Jurkat, Clone E6-1 (cell line): ENCODE measurements at places on chromosomes 1 and 21.

DNA sequence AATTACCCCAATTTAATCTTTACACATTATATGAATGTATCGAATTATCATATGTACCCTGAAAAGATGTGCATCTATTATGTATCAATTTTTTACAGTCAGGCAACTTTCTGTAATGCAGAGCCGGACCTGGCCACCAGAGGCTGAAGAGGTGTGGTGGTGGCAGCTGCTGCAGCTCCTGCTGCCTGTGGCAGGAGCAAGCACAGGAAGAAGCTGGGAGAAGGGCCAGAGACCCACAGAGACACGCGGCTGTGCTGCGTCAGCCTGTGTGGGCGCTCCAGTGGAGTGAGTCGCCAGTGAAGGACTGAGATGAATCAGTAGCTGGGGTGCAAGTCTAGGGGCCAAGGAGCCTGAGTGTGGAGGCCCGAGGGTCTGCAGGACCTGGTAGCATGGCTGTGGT lies 74.3 kb upstream of the COG2 start:
- DNase-seq: no peak

DNA sequence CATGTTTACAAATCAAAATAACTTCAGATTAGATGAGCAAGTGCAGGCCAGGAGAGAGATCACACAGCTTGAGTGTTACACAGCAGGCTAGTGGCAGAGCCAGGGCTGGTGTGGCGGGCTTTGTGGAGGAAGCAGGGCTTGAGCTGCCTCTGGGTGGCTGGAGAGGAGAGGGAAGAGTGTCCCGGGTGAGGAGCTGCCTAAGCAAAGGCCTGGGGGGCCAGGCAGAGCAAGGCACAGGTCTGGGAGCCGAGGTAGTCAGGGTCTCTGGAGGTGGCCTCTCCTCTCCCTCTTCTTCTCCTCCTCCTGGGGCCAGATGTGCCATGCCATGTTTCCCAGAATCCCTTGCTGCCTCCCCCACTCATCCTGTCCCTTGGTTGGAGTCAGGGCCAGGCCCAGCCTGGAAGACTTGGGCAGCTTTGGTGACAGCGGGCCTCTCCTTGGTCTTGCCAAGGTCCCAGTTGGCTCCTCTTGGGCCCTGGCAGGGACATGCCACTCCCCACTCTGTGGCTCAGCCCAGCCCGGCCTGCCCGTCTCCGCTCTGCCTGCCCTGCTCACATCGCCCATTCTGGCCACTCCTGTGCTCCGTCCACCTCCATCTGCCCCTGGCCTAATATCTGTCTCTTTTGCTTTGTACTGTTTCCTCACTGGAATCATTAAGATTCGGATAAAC lies 70.3 kb downstream of the PTPRU start:
- no peak for DNase-seq

DNA sequence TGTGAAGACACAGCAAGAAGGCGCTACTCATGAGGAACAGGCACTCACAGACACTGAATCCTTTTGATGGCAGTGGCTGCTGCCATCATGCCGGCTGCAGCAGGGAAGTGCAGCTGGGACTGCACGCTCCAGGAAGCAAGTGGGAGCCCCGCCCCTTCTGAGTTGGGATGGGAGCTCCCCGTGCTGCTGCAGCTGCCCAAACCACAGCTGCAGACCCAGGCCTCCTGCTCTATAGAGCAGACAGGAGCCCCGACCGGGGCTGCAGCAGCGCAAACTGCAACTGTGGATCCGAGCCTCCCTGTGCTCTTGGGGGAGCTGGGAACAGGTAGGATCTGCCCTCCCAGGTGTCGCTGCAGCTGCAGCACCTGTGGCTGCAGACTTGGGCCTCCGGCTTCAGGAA lies 65.2 kb upstream of the MARK1 start:
- peak; percentile 4 for DNase-seq

- no peak for DNase-seq
Observed at GRCh38 chr1:15459771-15460707, 3.5 kb downstream of the CELA2A start.

DNA sequence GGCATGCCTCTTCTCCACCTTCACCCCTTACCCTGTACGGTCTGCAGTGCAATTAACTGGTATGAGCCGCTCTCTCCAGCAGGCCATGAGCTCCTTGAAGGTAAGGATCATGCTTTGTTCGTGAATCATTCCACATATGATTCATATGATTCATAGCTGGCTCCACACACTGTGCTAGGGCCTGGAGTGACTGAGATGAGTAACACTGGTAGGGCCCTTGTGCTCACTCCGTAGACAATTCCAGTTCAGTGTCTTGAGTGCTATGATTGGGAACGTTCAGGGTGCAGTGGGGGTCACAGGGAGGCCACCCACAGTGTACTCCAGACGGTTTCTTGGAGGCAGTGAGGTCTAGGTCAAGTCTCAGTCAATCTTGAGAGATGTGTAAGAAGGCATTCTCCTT lies 239.8 kb downstream of the LMX1A start:
- no peak for DNase-seq

GRCh38 chr1:158813164-158813563 lies 18.0 kb upstream of the MNDA start:
- DNase-seq: no peak

GRCh38 chr1:147334292-147334691 lies 91.8 kb downstream of the CHD1L start:
- no peak for DNase-seq

- DNase-seq: no peak
Observed at GRCh38 chr1:212984522-212985291, 31.0 kb downstream of the ANGEL2 start.

GRCh38 chr1:59514061-59514909 lies 217.4 kb downstream of the FGGY start:
- no peak for DNase-seq

- DNase-seq: no peak
Observed at GRCh38 chr1:204079608-204079999, 6.7 kb downstream of the SOX13 start.

DNA sequence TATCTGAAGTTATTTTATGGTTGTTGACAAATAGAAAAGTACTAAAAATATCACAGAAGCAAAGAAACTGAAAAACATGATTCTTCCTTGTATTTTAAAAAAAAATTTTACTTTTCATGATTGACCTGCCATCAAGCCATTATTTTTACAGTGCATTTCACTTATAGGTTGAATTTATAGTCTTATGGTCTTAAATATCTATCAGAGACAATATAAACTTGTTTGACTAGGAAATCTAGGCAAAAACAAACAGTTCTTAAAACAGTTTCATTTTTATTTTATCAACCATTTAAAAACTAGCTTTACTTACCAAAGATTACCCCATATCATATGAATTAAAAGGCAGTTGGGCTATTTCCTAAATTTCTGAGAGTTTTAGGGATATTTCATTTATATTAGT lies 59.2 kb downstream of the SLC16A1 start:
- DNase-seq: no peak

DNA sequence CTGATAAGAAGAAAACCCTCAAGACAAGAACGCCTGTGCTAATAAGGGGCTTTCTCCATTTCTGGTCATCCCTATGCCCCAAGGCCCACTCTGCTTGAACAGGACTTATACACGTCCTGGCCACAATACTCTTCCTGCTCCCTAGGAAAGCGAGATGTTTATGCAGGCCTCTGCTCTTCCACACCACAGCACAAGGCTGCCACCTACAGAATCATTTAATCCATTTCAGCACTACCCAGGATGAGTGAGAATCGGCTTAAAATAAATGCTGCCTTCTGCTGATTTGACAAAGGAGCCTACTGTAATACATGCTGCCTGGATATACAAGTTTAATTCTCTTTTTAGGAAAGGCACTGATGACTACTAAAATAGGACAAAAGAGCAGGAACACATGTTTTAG lies 29.4 kb downstream of the FRRS1 start:
- DNase-seq: peak; percentile 22

GRCh38 chr1:51916587-51917405 lies 38.3 kb upstream of the NRDC start:
- DNase-seq: no peak

- no peak for DNase-seq
Observed at GRCh38 chr1:175219774-175220173, 27.2 kb upstream of the KIAA0040 start.

DNA sequence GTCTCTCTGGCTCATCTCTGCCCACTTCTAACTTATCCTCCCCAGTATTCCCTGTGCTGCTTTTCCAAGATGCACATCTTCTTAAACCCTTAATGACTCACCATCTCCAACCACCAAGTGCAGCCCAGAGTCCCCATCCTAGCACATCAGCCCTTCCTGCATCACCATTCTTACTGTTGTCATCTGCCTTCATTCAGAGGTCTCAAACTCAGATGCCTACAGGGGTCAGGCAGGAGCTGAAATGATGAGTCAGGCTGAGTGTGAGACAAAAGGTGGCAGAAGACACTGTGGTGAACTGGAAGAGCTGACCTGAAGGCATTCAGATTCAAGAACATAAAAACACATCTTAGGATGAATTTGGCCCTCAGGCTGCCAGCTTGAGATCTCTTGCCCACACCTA lies 34.6 kb downstream of the OLFML2B start:
- DNase-seq: no peak

GRCh38 chr21:42291003-42291750 lies 24.0 kb downstream of the TFF3 start:
- no peak for DNase-seq

- no peak for DNase-seq
Observed at GRCh38 chr1:231808990-231809389, 182.4 kb downstream of the DISC1 start.

- DNase-seq: no peak
Observed at GRCh38 chr1:58456470-58456869, 90.1 kb downstream of the OMA1 start.

- no peak for DNase-seq
Observed at GRCh38 chr1:30144831-30145230, 578.6 kb downstream of the MATN1 start.

- DNase-seq: no peak
Observed at GRCh38 chr1:61487801-61488200, 237.1 kb downstream of the TM2D1 start.

DNA sequence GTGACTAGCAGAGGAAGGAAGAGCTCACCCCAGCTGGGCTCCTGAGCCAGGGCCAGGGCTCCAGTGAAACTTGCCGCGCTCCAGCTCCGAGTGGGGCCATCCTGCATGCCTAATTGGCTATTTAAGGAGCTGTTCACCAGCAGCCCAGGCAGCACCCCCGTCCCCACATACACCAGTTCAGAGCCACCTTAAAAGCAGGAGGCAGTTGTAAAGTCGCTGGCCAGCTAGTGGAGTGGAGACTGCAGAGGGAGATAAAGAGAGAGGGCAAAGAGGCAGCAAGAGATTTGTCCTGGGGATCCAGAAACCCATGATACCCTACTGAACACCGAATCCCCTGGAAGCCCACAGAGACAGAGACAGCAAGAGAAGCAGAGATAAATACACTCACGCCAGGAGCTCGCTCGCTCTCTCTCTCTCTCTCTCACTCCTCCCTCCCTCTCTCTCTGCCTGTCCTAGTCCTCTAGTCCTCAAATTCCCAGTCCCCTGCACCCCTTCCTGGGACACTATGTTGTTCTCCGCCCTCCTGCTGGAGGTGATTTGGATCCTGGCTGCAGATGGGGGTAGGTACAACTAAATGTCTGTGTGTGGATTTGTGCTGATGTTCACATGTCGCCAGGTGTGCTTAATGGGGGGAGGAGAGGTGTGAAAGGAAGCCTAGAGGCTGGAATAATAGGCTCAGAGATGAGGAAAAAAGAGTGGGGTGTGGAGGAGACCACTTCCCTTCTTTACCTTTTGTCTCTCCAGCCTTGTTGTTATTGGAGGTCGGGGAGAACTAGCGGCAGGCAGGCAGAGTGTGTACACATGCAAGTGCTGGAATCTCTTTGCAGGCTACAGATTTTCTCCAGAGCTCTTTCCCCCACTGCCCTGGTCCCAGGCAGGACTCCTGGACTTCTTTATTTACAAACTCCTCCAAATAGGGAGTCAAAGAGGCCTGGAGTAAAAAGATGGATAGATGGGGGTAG lies at the start of gene CA14:
CA14 (plus strand) TSS at position 151 of the 962 bp plus-strand sequence; CDS start at position 506, 355 bp downstream.
- no peak for DNase-seq

DNA sequence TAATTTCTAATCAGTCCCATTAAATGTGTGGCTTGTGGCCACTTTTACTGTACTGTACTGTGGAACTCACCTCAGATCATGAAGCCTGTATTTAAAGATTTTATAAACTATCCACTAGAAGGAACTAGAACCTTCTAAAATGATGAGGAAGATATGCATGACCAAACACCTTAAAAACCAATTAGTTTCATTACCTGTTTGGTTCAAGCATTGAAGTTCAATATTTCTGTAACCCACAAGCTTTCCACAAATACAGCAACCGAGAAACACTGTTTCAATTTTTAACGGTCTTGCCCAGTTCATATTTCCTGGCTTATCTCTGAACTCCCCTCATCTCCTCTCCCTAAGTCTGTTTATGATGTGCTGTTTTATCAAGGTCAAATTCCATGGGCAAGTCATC lies 264.3 kb upstream of the PLD5 start:
- no peak for DNase-seq

DNA sequence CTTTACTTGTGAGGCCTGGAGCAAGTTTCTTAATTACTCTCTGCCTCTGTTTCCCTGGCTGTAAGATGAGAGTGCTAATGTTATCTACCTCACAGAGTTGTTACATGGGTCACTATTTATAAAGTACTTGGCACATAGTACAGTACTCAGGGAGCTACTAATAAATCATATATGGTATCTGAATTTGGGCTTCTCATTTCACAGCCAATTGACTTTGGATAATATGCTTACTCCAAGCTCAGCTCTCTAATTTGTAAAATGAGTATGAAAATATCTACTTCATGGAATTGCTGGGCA lies 108.5 kb upstream of the HOOK1 start:
- DNase-seq: no peak

DNA sequence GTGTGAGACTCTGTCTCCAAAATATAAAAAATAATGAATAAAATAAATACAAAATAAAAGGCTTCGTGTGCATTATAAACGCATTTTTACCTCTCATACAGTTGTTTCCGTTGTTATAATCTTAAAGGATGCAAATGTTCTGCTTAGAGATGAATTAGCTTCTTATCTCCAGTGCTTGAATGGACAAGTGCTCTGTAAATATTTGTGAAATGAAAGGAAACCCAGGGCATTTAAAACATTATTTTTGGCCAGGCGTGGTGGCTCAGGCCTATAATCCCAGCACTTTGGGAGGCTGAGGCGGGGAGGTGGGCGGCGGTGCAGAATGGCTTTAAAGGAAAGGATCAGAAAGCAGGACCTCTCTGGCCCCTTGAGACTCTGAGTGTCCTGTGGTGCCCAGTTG lies 94.5 kb downstream of the HUNK start:
- DNase-seq: no peak

- DNase-seq: no peak
Observed at GRCh38 chr21:39888848-39889247, 21.6 kb downstream of the PCP4 start.
